Bone marrow (tissue), 2 donors: ENCODE measurements at places on chromosomes 2 and 18.

DNA sequence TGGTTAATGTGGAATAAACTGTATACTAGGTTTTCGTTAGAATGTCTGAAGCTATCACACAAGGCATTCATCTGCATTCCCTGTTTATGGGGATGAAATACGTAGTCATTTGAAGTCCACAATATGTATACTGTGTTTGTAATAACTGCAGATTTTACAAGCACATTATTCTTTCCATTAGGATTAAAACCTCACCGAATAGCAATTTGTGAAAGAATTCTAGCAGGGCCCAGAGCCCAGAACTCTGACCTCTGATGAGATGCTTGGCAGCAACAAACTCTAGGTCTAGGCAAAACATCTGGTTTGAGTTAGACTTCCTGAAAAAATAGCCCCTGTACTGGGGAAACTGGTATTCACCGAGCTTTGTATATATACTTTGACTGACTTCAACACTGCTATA lies 158.2 kb downstream of the SRBD1 start:
- no peak for DNase-seq

DNA sequence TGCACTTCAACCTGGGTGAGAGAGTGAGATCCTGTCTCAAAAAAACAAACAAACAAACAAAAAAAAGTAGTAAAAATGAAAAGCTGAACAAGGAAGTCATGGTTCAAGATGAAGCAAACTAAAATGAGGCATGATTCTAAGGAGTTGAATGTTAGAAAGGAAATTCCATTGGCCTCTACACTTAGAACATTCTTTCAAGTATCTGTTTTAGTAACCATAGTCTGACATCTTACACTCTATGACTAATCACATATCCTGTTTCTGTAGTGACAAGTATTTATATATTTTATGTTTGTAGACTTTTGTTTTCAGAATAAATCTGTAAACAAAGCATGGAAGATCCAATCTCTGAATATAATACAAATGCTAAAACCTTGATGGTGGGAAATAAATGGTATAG lies 164.1 kb downstream of the KIAA1328 start:
- no peak for DNase-seq

- DNase-seq, result no peak
Observed at GRCh38 chr18:35581546-35581897, at the start of gene GALNT1. Gene GALNT1 (plus strand): TSS chr18:35581740. CDS start chr18:35654663, 72,923 bp downstream.

GRCh38 chr2:215332872-215333595 lies 21.2 kb downstream of the ATIC start:
- no peak for DNase-seq

DNA sequence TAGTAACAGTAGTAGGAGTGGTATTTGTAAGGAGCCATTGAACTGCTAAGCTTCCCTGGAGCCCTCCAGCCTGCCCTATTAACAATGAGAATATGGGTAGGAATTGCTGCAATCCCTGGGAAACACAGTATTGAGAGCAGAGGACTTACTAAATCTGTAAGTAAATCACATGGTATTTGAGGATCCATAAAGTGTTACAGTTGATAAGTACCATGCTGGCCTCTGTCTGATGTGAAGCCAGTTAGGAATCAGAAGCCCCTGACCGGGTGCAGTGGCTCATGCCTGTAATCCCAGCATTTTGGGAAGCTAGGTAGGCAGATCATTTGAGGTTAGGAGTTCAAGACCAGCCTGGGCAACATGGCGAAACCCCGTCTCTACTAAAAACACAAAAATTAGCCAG lies 224.6 kb downstream of the C1D start:
- no peak for DNase-seq

DNA sequence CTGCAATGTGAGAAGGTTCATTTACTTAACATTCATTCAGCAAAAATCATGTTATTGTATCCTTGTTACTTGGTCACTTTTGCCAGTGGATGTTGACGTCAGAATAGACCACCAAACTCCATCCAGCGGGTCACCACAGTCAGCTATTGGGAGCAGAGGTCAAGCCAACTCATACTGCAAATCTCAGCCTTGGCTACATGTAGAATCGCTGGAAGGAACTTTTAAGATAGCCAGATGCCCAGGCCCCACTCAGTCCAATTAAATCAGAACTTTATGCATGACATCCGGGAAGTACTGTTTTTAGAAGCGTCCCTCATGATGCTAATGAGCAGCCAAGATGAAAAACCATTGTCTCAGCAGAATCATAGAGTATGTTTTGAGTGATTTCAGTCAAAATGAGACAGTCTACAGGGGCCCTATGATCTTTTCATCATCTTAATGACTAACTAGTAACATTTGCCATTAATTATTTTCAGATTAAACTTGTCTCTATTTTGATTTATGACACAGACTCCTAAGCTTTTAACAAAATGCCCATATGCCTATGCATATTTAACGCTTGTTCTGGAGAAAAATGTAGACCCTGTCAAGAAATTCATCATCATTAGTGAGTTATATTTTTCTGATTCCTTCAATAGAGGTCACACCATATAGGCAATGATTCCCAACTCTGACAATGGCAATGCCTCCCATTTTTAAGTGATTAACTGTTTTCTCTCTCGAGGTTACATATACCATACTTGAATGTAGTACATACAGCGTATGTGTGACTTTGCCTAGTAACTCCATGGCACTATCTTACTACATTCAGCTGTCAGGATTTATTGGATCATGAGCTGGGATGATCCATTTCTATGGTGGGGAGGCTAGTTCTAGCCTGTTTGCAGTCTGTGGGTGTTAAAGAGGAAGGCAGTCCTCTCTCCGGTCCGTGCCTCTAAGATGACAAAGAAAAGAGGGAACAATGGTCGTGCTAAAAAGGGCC lies 63.7 kb upstream of the CCBE1 start:
- DNase-seq, result no peak

DNA sequence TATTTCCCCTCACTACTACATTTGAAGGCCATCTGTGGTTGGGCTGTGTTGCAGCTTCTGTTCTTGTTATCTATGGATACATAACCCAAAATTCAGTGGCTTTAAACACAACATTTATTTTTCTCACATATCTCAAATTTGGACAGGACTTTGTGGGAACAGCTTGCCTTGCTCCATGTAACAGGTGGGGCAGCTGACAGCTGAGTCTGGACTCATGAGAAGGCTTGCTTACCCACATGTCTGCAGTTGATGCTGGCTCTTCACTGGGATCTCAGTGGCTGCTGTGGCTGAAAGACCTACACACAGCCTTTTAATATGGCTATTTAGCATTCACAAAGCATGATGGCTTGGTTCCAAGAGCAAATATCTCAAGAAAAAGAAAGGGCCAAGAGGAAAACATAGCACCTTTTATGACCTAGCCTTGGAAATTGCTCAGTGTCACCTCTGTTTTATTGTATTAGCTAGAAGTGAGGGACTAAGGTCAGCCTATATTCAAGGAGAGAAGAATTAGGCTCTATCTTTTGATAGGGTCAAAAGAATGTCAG lies 296.8 kb upstream of the ZNF521 start:
- DNase-seq, result no peak

- no peak for DNase-seq
Observed at GRCh38 chr2:148978706-148979105, 59.8 kb upstream of the LYPD6B start.

DNA sequence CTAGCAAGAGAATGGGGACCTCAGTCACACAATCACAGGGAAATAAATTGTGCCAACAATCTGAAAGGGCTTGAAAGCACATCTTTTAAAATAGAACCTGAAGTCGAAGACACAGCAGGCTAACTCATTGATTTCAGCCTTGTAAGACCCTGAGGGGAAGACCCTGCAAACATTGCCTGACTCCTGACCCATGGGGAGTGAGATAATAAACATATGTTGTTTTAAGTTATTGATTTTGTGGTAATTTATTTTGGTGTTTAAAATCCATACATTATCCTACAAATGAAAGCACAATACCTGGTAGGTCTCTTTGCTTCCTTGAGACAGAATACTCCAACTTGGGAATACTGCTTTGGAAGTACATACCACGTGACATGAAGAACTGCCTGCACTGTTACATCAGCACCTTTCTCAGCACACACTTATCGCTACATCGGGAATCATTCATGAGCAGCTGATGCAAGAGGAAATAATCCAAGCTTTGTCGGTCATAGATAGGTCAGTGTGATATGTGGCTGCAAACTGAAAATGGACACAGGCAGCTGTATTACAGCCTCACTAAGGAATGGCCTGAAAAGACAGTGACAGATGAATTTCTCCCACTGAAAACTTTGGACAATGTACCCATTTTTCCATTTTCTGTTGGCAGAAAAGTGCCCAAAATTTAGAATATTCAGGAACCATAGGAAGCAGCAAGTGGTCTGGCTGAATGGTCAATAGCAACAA lies 494.5 kb upstream of the MAP2 start:
- no peak for DNase-seq

DNA sequence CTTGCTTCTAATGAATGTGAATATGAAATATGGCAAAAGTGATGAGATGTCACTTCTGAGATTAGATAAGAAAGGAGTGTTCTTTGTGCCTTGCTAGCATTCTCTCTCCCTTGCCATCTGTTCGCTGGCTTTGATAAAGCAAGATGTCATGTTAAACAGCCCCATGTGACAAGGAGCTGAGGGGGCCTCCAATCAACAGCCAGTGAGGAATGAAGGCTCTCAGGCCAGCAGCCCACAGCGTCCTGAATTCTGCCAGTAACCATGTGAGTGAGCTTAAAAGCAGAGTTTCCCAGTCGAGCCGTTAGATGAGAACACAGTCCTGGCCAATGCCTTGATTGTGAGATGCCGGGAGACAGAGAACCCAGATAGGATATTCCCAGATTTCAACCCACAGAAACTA lies 198.8 kb downstream of the IRS1 start:
- DNase-seq, result no peak

- DNase-seq, result no peak
Observed at GRCh38 chr2:216651351-216651881, 18.2 kb downstream of the IGFBP2 start.

DNA sequence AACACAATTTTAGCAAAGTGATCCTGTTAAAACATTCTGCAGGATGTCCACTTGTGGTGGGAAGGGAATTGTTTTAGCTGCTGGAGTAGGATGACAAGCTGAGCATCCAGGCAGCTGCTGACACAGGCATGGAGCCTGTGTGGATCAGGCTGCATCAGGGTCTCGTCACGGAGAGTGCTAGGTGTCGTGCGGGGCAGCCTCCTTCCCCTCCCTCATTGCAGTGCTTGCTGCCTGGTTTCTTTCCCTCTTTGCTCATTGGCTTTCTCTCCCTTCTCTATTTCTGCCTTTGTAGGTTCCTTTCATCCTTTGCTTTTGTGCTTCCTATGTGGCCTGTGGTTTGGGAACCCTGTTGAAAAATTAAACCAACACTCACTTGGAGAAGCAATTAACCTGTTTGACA lies 172.9 kb downstream of the TPGS2 start:
- no peak for DNase-seq

GRCh38 chr2:16393500-16394071 lies 272.0 kb downstream of the CYRIA start:
- DNase-seq, result no peak

- no peak for DNase-seq
Observed at GRCh38 chr2:71226096-71226964, 573 bp downstream of the PAIP2B start.

DNA sequence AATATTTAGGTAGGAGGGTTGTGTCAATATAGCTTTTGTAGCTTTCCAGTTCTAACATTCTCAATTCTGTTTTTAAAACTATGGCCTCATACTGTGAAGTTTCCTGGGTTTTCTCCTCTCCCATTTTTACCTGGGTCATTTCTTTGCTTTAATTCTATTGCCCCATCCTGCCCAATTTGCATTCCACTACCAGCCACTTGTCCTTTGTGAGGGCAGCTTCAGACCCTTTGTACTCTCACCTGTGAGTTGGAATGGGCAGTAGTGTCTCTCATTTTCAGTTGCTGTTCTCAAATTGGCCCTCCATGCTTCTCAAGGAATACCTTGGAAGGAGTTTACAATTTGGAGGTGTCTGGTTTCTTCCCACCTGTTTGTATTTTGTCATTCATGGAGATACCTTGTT lies 108.4 kb downstream of the CAMKMT start:
- DNase-seq, result no peak

GRCh38 chr18:23556145-23556780 lies 30.0 kb downstream of the NPC1 start:
- DNase-seq, result no peak

- no peak for DNase-seq
Observed at GRCh38 chr18:78156466-78156865, 823.2 kb upstream of the SALL3 start.

DNA sequence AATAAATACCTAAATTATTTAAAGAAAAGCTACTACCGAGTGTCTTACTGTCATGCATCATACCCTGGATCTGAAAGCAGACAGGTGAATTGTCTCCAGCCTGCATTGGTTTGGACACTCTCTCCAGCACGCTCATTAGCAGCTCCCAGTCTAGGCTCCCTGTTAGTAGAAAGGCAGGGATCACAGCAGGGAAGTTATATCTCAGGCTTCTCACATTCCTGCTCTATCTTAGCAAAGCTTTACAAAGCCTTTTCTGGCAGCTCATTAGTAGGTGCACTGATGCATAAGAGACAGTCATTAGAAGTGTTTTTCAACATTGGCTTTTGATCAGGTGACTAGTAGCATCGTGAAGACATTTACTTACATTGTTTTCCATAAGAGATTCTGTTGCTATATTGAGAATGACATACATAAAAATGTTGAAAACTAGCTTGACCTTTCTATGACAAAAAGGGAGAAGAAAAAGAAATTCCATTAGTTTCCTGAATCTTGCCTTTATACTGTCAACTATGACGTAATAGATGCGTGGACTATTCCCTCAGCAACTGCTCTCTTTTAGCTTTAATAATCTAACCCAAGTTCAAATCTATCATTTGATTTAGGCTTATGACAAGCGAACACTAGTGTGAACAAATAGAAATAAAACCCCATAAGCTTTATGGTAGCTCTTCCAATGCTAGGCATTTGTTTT lies 408.7 kb upstream of the KCNH7 start:
- no peak for DNase-seq

DNA sequence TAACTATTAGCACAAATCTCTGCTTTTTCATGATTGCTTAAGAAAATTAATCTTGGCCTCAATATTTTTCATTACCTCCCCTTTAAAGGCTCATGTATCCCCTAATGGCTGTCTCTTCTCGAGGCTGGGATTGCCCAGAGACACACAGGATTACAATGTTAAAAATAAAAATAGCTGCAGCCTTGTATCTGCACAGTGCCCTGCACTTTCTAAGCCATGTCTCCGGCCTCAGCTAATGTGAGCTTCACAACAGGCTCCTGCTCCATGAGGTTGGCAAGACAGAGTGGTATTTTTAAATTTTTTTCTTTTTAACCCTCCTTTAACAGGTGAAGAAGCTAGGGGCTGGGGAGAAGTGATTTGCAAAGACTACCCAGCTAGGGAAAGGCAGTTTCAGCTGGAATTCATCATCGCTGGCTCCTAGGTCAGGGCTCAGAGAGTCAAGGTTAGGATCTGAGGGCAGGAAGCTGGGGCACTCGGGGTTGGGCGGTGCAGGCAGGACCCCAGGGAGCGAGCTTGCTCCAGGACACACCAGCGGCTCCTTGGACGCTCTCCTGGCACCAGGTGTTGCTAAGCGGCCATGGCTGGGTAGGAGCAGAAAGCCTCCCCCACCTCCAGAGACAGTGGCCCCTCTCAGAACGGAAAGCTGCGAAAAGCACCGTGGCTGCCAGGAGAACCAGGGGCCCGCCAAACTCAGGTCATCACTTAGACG lies 135.6 kb downstream of the SMAD2 start:
- no peak for DNase-seq
